ENCODE measurements at places on chromosomes 5 and 9.

DNA sequence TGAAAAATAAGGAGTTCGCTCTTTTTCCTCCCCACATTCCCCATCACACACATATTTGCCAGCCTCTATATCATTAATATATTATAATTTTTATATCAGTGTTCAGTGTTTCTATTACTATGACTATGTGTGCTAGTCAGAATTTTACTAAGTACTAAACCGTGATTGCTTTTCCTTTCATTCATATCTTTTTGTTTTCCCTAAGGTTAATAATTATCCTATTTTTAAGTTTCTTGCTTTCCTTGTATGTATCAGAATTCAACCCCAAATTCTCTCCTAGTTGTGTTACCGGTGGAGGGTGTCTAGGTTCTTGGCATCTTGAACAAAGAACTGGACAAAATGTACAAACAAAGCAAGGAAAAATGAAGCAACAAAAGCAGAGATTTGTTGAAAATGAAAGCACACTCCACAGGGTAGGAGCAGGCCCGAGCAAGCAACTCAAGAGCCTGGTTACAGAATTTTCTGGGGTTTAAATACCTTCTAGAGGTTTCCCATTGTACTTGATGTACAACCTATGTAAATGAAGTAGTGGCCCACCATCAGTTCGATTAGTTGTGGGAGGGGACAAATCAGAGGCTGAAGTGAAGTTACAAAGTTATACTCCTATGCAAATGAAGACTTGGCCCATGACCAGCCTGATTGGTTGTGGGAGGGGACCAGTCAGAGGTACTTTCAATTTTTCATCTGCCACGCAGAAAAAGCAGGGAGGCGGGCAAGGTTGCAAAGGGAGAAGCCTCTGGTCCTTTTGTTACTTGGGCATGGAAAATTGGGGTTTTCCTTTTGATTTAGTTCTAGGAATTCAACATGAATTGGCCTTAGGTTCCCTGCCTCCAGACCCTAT lies 43.8 kb downstream of the KIAA1191 start:
- no peak for DNase-seq

GRCh38 chr9:13479096-13479495 lies 199.6 kb upstream of the MPDZ start:
- DNase-seq: no peak

- no peak for DNase-seq
These were observed 129.3 kb downstream of the ENTREP1 start for GRCh38 chr9:69454321-69454720.

DNA sequence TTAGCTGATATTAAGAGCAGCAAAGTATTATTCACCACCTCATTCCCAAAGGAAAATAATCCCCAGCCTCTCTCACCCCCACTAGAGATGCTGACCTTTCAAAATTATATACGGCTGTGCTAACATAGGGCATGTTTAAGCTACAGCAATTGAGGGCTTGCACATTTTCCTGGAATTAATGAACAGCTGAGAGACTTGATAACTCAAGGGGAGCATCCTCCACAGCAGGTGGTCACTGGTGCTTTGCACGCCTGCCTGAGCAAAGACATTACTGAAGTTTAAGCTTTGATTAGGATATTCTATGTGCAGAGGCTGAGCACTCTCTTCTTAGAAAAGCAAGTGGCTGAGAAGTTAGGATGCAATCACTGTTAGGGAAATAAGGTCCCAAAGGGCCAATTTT lies 230.9 kb downstream of the FAM114A2 start:
- no peak for DNase-seq

GRCh38 chr9:33659921-33660320 lies 135.4 kb upstream of the PRSS3 start:
- no peak for DNase-seq
